ENCODE measurements at places on chromosomes 12 and 14.

- DNase-seq: no peak
Observed at GRCh38 chr12:75937486-75937885, 94.1 kb downstream of the PHLDA1 start.

DNA sequence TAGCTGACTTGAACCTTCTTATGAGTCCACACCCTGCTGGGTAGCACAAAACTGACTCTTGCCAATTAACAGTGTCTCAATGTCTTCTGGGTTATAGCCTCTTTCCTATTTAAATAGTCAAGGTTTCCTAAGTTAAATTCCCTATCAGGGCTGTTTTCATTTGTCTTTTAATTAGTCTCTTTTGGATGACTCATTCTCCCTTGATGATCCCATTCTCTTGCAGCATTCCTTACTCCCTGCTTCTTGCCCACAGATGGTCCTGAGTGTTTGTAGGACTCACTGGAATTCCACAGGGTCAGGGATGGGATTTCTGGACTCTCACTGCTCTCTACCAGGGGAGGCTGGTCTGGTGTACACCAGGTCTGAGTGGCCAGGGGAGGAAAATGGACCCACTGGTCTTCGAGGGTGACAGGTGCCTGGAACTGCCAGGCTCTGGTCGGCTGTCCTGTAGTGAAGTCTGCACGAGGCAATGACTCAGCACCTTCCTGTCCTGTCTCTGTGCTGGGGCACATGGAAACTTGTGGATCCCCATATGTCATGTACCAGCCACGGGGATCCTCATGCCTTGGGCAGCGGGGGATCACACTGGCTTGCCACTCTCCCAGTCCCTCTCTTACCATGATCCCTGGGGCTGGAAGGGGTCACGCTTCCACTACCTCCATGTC lies 236.5 kb upstream of the PELI2 start:
- DNase-seq: peak; percentile 16

DNA sequence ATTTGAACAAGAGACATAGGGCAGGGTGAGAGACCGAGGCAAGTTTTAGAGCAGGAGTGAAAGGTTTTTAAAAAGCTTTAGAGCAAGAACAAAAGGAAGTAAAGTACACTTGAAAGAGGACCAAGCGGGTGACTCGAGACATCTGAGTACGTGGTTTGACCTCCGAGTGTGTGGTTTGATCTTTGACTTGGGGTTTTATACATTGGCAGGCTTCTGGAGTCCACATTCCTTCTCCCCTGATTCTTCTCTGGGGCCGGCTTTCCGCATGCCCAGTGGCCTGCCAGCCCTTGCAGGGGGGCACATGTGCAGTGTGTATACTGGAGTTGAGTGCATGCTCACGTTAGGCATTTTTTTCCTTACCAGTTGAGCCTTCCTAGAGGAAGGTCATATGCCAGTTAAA lies 96.3 kb downstream of the SLC15A4 start:
- no peak for DNase-seq

DNA sequence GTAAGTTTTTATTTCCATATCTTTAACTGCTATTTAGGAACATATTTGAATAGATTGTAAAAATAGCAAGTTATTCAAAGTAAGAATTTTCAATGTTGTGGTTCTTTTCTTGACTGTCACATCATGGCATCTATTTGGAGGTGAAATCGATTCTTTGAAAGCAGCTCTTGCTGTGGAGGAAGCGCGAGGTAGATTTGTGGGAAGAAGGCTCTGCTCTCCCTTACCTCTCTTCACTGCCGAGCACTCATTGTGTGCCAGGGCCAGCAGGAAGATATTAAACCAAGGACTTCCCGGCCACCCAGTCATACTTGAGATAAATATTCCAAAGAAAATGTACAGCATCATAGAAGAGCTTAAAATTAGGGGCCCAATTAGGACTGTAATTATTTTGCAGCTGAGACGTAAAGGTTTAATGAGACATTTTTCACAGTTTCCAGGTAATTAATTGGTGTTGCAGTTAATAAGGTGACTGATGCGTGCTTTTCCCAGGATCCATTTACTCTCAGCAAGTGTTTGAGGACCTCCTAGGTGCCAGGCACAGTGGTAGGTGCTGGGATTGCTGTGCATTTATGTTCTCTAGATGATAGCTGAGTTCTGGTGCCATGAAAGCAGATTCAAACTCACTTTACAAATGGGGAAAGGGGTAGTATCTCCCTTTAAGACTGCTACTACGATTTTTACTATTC lies 89.2 kb upstream of the DYNC1H1 start:
- no peak for DNase-seq

GRCh38 chr12:107670999-107671643 lies 14.5 kb upstream of the PWP1 start:
- DNase-seq: peak; percentile 7

DNA sequence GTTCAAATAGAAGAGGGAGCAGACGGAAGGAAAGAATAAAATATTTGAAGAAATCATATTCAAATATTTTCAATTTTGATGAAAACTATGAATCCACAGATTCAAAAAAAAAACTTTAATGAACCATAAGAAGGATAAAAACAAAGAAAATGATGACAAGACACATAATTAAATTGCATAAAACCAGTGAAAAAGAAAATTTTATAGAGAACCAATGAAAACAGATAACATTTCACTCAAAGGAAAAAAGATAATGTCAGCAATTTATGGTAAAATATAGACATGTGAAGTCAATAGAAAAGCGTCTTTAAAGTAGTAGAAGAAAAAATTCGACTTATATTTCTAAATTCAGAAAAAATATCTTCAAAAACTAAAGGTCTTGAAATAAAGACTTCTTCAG lies 546.5 kb upstream of the ATXN7L3B start:
- no peak for DNase-seq

DNA sequence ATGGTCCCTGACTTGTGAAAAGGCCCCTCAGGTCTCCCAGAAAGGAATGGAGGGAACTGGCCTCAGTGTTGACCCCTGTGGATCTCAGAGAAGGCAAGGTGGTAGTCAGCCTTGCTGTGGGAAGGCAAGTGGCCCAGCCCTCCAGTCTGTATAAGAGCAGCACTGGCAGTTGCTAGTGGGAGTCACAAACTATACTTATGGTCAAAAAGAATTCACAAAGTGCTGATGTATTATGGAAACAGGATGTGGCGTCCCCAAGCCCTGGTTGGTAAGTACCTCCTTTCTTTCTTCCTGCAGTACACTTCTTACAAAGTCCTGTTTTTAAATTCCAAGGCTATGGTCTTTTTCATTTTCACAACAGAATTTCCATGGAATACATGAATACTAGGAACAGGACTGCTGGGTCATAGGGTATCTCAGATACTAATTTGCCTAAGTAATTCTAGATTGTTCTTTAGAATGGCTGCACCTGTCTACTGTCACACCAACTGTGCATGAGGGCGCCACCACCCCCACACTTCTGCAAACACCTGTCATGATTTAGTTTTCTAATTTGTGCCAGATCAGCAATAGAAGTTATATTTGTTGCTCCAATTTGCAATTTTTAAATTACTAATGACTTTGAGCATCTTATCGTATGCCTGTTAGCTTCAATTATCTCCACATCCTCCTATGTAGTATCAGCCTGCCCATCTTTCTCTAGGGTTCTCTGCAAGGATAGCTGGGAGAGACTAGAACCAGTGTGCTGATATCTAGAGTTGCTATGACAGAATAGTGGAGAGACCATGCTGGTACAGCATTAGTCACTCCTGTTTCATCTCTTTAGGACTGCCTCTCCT lies 40.7 kb upstream of the TMEM263 start:
- no peak for DNase-seq

- no peak for DNase-seq
Observed at GRCh38 chr14:95268350-95268749, 51.4 kb downstream of the CLMN start.

GRCh38 chr14:92093320-92093719 lies 13.1 kb downstream of the ATXN3 start:
- no peak for DNase-seq

DNA sequence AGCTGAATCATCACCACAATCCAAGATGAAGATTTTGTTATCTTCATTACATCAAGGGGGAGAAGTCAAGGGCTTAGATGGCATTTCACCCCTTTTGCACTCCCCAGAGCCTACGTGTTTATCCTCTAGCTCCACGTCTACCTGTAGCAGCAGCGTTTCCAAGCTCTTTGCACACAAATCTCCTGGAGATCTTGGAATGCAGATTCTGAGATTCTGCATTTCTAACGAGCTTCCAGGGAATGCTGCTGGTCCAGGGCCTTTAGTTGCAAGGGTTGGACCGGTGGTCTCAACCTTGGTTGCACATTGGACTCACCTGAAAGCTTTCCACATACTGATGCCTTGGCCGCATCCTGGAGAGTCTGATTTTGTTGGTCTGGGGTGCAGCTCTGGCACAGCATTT lies 49.5 kb upstream of the STON2 start:
- DNase-seq: no peak

- DNase-seq: peak; percentile 68
Observed at GRCh38 chr12:68317047-68317667, 15.0 kb downstream of the MDM1 start.

DNA sequence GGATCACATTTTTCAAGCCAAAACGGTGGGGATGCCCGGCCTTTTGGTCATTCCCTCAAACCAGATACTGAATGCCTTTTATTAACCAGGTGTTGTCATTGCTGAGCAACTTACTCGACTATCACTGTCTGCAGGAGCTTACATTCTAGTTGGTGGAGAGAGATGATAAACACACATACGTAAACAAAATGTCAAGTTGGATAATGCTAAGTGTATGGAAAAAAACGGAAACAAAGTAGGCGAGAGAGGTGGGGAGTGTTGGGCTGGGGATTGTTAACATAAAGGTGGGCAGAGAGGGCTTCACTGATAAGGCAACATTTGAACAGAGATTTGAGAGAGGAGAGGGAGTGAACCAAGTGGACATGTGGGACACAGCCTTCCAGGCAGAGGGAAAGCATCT lies 4.5 kb downstream of the C12orf43 start:
- no peak for DNase-seq

DNA sequence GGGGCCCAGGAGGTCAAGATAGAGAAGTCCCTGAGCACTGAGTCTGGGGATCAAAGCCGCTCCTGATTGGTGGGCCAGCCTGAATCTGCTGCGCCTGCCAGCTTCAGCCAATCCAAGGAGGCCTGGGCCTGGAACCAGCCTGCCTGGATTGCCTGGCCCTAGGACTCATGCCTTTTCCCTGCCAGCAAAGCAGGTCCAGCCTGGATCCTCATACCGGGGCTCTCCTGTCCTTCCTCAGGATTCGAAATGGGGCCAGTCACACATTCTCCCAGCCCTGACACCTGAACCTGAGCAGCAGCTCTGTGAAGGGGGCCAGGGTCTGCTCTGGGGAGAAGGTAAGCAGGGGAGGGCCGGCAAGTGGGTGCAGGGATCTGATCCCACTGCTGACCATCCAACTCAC lies 81.9 kb downstream of the NINJ2 start:
- DNase-seq: no peak

DNA sequence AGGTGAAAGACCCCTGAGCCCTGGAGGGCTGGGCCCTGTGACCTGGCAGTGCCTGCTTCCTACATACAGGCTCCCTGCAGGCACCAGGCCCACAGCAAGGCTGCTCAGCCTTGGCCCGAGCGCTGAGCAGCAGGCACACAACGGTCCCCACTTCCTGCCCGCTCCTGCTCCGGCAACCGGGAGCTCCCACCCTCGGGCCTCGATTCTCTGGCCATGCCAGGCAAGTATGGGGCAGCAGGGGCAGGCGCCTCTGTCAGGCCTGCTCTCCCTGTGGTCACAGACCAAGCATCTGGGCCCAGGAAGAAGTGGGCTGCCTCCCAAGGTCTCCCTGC lies 30.6 kb upstream of the NUDT14 start:
- DNase-seq: no peak

- no peak for DNase-seq
Observed at GRCh38 chr12:55716582-55716957, 724 bp downstream of the BLOC1S1 start.

DNA sequence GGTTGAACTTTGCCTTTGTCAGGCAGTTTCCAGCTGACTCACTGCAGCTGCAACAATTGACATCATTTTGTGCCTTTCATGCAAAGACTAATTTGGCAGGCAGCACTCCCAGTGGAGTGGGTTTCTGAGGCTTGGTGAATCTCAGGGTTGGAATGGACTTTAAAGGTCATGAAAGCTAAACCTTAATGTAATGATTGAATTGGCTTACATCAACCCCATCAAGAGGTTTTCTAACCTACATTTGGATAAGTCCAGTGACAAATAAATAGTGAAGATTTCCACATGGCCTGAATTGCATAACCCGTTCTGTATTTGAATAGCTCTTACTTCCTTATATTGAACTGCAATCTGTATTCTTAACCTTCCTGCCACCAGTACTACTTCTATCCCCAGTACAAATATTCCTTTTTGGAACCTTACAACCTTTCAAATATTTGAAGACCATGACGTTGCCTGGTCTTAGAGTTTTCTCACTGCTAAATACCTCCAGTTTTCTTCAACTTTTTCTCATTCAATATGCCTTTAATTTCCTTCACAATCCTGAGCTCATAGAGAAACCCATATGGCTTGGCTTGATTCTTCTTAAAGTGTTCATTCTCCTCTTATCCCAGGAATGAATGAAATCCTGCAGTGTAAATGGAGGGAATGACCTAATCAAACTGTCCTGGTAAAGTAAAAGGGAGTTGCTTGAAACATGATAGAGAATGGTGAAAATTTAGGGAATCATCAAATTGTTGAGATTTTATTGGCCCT lies 168.1 kb upstream of the NOVA1 start:
- peak; percentile 69 for DNase-seq

DNA sequence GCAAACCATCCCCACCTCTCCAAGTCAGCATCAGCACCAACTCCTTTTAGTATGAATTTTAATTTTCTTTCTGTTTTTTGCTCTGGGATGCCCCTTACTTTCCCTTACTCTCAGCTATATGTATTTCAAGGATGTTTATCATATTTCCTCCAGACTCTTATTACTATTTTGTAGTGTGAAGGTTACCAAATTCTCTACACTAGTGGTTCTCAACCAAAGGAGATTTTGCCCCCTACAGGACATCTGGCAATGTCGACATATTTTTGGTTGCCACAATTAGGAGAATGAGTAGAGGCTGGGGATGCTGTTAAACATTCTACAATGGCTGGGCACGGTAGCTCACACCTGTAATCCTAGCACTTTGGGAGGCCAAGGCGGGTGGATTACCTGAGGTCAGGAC lies 29.1 kb upstream of the SOS2 start:
- peak; percentile 52 for DNase-seq
